Stimulated activated CD4-positive, alpha-beta T cell treated with anti-CD3 and anti-CD28 coated beads, TNF-alpha, amount 100 ng/mL, for 1 hour (primary cell): ENCODE measurements at places on chromosomes 1 and 21.

- DNase-seq, result no peak
These were observed at the start of gene TNFRSF18 for GRCh38 chr1:1206376-1206965. Gene TNFRSF18, minus strand, starts transcription at chr1:1206592. Its CDS starts 21 bp downstream, at chr1:1206571.

DNA sequence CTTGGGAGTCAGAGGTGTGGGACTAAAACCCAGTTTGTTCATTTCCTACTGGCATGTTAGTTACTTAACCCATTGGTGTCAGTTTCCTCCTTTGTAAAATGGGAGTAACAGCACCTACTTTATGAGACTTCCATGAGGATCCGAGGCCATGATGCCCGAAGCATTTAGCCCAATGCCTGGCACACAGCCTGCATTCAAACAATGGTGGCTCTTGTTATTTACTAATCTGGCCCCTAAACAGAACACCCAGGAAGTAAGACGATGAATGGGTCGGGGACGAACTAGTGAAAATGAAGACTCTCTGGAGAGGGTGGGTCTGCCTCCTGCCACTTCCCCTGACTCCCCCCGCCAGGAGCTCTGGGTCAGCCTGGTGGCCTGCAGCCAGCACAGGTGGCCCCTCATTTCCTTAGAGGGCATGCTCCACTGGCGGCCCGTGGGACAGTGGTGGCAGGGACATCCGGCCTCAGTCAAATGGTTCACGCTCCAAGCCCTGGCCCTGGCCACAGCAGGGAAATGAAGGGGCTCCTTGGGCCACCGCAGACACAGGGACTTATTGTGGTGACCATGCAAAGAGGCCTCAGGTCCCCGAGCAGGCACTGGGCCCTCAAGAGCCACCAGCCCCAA, 9.5 kb upstream of the TAS1R2 start:
- no peak for DNase-seq

DNA sequence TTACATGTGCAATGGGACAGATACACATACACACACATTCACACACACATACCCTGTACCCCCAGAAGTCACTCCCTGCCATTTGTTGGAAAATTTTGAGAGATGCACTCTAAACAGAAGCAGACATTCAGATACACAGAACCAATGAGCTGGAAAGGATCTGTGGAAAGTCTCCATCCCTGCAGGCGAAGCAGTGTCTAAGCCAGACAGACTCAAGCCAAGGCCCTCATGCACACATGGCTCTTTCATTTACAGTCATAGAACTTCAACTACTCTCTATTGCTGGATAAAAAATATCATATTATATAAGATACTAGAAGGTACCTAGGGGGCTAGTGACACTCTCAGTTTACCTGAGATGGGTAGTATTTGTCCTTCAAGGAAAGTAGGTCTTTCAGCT, 7.3 kb upstream of the SEC16B start:
- no peak for DNase-seq

- no peak for DNase-seq
These were observed 254.4 kb upstream of the GJB5 start for GRCh38 chr1:34500451-34500850.

- no peak for DNase-seq
These were observed 38.6 kb upstream of the RALGPS2 start for GRCh38 chr1:178686407-178686806.

DNA sequence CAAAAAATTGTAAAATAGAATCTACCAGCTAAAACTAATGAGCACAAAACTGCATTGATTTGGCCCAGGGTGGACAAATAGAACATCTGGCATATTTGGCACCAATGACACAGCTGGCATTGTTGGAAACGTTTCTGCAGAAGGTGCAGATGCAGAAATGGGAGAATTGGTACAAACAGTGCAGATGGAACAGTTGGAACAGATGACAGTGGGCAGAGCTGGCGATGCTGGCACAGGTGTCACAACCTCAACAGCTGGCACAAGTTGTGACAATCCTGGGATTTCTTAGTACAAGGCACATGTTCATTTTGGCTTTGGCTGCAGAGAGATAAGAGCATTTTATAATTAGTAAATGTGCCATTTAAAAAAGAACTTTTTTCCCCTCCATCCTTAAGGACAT, 91.1 kb upstream of the ZBTB18 start:
- DNase-seq, result no peak

DNA sequence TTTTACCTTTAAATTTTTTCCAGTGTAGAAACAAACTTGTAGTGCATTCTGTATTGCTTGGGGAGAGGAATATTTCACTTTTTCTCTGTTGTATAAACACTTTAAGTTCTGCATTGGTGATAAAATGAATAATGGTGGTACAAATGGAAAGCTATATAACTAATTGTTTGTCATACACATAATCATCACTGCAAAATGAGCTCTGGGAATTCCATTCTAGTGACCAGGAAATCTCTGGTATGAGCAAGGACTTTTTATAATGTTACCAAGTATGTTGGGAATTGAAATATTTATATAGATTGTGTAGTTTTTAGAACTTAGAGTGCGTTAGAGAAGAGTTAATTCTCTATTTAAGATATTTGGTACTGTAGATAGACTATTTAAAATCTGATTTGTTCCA, 5.0 kb upstream of the FMN2 start:
- DNase-seq, result no peak

DNA sequence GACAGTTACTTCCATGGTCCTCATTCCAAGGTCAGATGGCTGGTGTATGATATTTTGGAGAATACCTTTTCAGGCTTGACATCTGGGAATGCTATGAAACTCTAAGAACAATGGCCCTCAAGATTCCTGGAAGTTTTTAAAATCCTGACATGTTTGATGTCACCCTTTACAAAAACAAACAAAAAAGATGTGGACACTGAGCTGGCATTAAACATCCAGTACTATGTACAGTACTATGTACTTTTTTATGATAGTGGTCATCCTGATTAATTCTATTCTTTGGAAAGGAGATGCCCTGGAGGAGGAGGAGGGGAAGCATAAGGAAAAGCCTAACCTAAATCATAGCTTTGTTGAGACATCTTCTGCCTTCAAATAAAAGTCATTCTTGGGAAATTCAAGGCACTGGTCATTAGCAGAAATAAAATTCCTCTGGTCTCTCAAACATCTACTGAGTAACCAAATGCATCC, 235.4 kb downstream of the HMCN1 start:
- DNase-seq, result no peak

- DNase-seq, result no peak
These were observed at the start of gene TSPAN1 for GRCh38 chr1:46174448-46175231. Gene TSPAN1, plus strand, starts transcription at chr1:46175087. Its CDS starts 6,021 bp downstream, at chr1:46181108.

- DNase-seq, result no peak
These were observed 462.6 kb upstream of the RUNX1 start for GRCh38 chr21:35511696-35512162.

DNA sequence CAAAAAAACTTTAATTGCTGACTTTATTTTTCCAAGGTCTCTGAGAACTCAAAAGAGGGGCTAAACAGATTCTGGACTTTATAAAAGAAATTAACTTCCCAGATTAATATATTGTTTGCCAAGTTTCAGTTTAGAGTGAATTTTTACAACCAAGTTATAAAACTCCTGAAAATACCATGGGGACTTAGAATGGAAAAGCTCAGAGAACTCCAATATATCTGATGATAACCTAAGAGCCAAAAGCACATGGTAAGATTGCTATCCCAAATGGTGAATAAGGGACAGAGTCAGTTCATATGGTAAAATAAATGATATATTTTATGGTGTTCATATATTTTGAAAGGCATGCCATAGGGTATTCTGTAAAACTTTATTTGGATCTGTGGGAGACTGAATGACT, 470.9 kb downstream of the TTLL7 start:
- no peak for DNase-seq

GRCh38 chr21:26167593-26167992, 3.0 kb downstream of the APP start:
- no peak for DNase-seq

- DNase-seq, result no peak
These were observed 250.0 kb upstream of the ADGRL2 start for GRCh38 chr1:81550753-81551152.

GRCh38 chr1:53321366-53321765, 6.5 kb downstream of the LRP8 start:
- no peak for DNase-seq

DNA sequence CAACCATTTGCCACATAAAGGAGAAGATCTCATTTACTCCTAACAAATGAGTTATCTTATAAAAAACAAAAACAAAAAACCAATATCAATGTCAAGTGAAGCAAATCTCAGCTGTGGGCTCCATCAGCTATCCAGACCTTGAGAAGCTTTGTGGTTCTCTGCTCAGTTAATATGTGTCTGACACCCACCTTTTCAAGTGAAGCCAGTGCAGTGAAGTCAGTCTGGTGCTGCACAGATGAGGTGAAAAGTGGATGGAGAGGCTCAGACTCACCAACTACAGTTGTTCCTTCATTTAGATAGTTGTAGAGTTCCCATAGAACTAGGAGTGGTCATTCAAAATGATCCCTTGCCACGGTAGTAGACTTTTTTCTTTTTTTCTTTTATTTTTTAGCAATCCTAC, 106.8 kb downstream of the NTNG1 start:
- no peak for DNase-seq
